CD4-positive, alpha-beta T cell treated with Interleukin-4 for 4 hours (primary cell): ENCODE measurements at places on chromosomes 7 and 10.
A peak's percentile ranks its signal among the peaks of the same experiment; 100 is the strongest.

GRCh38 chr10:98224996-98225395 is 43.0 kb downstream of the LOXL4 start:
- DNase-seq: no peak

DNA sequence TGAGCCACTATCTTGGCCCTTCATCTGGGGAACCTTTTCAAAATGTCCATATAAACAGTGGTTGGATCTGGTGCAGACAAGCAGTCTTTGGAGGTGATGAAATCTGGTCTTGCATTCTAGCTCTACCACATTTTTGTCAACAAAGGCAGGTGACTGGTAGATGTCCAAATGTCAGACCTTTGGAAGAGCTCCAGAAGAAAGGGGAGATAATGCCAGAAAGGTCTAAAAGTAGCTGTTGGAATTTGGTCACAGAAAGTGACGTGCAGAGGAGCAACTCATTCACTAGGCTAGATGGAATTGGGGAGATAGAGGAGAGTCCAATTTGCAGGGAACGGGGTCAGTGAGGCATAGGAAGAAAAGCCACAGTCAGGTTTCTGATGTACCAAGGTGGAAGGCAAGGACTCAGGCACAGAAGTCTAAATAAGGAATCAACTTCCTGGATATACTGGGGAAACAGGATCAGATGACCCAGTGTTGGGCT is 36.4 kb upstream of the WAC start:
- DNase-seq: no peak

- no peak for DNase-seq
Observed at GRCh38 chr10:86511027-86511865, 10.3 kb downstream of the WAPL start.

DNA sequence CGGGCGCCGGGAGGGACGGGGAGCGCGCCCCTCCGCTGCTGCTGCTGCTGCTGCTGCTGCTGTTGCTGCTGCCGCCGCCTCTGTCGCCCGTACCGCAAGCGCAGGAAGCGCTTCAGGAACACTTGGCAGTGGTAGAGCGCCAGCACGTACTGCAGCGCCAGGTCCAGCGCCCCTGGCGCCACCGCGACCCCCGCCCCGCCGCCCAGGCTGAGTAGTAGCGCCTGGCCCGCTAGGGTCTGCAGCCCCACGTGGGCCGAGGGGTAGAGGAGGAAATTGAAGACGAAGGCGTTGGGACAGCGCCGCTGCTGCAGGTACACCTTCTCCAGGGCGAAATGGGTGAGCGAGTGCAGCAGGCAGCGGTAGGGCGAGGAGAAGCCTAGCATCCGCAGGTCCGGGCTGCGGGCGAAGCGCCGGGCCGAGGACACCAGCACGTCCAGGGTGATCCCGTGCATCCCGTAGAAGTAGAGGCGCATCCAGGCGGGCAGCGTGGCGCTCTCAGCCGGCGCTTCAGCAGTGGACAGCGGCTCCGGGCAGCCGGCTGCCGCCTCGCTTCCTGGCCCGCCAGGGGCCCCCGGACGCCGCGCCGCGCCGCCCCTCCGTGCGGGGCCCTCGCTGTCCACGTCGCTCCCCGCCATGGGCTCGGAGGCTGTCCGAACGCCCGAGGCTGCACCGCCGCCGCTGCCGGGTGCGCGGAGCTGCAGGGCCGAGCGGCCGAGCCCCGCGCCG is at the start of gene TMEM229A:
TMEM229A (minus strand) TSS at position 699 of the 726 bp plus-strand sequence; CDS start at position 635, 64 bp downstream.
- no peak for DNase-seq

DNA sequence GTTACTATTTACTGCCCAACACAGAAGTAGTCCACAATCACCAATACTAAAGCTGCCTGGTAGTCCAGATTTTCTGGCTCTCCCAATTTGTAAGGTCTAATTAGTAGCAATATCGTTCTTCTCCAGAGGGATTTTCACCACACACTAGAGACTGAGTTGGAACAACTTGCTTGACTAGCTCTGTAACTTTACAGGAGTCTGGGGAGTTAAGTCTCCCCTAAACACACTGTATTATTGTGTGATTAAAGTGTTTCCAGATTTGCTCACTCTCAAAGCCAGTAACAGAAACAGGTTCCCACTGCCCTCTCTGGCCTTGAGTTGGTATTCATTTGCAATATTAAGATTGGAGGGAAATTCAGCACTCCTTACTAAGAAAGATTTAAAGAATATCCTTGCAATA is 1175.7 kb downstream of the SORCS1 start:
- DNase-seq: no peak

DNA sequence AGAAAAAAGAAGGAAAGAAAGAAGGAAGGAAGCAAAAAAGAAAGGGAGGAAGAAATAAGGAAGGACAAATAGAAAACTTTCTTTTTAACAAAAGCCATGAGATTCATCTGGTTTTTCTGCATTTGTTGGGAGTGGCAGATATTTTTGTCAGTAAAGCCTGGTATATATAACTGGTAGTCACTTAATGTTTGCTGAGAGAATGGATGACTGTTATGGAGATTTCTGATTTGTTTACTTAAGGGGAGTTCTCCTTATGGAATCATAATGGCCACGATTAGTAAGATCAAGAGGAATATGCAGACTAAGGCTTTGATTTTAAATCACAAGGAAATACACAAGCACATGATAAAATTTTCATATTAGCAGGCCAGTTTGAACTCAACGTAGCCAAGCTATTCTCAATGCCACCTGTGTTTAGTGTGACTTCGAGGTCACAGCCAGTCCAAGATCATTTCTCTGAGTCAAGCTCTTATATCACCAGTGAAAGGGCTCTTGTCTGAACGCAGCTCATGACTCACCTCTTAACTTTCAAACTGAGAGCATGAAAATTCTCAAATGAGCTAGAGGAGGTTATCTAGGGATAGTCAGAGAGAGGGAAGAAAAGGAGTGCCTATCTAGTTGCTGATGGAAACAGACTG is 445.1 kb upstream of the ZMIZ1 start:
- no peak for DNase-seq

GRCh38 chr10:131032329-131033165 is 279.0 kb downstream of the TCERG1L start:
- no peak for DNase-seq

DNA sequence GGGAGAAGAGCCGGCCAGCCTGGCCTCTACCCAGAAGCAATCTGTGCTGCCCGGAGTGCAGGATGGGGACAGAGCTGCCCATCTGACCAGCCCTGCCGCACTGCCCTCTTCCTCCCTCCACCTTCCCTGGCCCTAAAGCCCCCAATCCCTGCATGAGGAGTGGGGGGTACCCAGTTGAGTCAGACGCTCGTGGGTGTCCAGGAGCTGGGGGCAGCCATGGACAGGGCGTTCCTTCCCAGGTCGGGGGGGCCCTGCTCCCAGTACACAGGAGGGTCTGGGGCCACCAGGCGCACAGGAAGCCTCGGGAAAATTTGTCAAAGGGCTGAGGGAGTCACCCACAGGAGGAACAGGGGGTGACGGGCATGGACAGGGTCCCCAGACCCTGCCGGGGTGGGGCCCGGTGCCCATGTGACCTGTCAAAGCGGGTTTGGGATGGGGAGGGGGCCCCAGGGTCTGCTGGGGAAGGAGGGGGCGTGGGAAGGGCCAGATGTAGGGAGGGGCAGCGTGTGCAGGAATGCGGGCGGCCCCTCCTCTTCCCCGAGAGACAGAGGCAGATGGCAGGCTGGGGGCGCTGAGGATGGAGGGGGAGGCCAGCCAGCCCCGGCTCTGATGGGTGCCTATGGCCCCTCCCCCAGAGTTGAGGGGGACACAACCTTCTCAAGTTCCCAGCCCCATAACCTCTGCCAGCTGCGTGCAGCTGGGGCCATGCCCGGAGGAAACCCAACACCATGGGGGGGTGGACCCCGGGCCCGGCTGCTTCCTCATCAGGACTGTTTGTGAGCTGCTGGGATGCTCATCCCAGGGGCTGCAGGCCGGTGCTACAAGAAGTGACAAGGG is 21.5 kb upstream of the GRIFIN start:
- no peak for DNase-seq

- no peak for DNase-seq
Observed at GRCh38 chr7:1899951-1900762, 230.1 kb downstream of the ELFN1 start.

- DNase-seq: no peak
Observed at GRCh38 chr7:28081016-28081415, 99.6 kb downstream of the JAZF1 start.

DNA sequence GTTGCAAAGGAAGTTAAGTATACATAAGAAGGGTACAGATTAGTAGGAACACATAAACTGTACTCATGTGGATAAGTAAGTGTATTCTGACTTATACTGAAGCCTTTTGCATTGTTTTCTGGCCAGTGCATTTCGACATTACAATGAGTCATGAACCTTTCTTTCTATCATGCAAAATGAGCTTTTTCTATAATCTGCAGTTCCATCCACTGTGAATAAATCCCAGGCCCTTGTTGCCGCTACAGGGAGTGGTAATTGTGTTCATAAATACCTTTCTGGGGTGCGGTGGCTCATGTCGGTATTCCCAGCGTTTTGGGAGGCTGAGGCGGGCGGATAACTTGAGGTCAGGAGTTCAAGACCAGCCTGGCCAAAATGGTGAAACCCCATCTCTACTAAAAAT is 858.3 kb downstream of the GRM8 start:
- DNase-seq: no peak

DNA sequence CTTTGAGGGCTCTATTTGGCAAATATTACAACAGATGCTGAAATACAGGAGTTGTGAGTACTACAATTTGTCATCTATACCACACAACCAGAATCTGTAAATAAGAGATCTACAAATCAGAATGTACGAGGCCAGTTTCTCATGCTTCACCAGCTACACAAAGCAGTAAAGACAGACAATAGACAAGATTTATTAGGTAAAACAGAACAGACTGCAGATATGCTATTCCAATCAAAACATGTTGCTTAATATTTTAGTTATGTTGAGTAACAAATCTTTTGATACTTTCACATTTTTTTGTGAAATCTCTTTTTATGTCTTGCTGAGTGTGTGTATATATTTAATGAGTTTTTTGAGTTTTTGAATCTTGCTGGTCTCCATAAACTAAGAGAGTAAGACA is 109.1 kb downstream of the CHCHD3 start:
- DNase-seq: no peak

DNA sequence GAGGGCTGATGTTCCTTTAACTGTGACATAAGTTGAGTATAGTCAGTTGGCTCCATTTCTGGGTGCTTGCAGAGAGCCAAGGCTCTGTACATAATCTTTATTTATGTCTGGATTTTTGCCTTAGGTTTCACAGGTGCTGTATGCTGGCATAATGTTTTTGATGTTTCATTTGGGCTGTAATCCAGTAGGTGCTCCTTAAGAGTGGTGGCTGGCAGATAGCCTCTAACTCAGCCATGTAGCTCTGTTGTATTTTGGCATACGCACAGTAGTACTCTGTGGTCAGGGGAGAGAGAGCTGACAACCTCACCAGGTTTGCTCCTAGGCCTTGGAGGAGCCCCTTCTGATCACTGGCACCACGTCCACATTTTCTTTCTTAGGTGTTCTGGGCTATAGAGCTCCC is 61.1 kb downstream of the RNF133 start:
- no peak for DNase-seq

DNA sequence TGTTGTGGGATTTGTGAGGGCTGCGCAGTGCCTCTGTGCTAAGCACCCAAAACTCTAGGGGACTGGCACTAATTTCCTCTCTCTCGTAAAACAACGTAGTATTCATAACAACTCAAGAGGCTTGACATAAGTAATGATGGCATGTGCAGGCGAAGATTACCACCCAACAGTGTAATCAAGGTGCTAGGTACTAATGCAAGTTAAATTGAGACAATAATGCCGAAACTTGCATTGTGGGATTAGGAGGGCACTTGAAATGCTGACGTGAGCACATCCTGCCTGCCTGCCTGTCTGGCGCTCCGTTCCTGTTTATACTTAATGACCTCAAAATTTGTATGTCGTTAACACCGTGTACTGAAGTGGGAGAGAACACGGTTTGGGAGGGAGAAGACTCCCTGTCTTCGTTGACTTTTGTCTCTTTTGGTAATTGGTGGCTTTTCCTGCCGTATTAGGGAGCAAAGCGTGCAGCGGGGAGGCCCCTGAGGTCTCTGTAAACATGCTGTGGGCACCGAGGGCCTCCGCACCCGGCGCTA is 139.0 kb downstream of the MGMT start:
- DNase-seq: no peak

- peak; percentile 59 for DNase-seq
Observed at GRCh38 chr7:44634839-44635591, 28.6 kb downstream of the OGDH start.

DNA sequence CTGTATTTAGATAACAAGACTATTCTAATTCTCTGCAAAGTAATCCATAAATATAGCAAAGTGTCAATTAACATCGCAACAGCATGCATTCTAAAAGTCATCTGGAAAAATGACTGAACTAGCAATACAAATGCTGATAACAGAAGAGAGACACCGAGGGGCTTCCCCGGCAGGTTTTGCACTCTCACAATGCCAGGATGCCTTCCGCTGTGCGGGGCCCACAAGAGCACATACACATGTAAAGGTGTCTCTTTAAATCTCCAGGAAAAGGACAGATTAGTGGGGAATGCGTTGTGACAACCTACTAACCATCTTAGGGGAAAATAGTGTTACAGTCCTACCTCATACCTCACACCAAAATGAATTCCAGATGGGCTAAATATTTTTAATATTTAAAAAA is 86.9 kb downstream of the CXCL12 start:
- DNase-seq: no peak

DNA sequence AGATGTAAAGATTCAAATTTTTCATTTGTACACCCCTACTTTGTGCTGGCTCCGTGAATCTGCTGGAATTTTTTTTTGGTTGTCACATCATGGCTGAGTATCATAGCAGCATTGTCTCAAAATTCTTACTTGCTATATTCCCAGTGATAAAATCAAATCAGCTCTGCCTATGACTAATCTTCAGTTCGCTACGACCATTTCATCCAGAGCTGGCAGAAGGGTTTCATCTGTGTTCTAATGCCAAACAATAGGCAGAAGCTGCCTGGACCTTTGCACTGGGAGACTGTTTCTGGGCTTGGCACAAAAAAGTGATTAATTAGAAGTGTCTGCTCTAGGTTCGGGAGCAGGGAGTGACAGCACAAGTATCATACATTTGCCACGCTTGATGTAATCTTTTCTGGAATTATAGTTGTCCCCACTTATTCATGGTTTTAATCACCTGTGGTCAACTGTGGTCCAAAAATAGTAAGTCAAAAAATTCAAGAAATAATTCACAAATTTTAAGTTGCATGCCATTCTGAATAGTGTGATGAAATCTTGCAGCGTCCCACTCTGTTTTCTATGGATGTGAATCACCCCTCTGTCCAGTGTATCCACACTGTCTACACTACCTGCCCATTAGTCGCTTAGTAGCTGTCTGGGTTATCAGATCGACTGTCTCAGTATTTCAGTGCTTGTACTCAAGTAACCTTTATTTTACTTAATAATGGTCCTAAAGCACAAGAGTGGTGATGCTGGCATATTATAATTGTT is 120.5 kb upstream of the IMMP2L start:
- no peak for DNase-seq

GRCh38 chr7:29296421-29296820 is 101.8 kb downstream of the CHN2 start:
- no peak for DNase-seq

- no peak for DNase-seq
Observed at GRCh38 chr7:147400925-147401324, 1189.6 kb upstream of the C7orf33 start.
